Stimulated activated CD8-positive, alpha-beta memory T cell treated with anti-CD3 and anti-CD28 coated beads, Interleukin-4, amount 100 ng/mL, for 4 hours (primary cell): ENCODE measurements at places on chromosomes 7 and 10.
A peak's percentile ranks its signal among the peaks of the same experiment; 100 is the strongest.

- DNase-seq = no peak
These were observed 52.3 kb upstream of the MYL10 start for GRCh38 chr7:101681170-101682007.

GRCh38 chr7:150778014-150778737 is 22.0 kb downstream of the TMEM176B start:
- no peak for DNase-seq

DNA sequence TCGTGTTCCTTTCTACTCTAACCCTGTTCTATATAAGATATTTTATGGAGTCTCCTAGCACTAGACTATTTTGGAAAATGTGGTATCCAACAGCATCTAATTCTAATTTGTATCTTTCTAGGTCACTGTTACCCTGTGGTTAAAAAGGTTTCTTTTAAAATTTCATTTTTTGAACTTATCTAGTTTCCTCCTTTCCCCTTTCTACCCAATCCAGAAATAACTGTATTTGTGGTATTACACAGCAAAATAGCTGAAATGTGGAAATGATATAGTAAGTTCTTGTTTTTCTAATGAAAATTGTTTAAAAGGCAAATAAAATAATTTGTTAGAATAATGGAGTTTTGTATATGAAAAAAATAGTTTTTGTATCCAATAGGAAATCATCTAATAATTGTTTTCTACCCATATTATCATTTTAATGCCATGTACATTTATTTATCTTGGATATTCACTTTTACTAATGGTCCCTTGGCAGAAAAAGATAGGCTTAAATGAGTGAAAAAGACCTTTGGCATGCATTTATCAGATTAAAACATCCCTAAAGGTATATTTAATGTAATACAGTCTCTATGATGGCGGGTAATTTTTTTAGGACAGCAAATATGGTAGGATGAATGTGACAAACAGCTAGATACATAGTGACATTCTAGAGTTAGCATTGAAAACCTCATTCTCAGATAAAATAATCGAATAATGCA is 175.5 kb upstream of the PLXDC2 start:
- DNase-seq = no peak

GRCh38 chr10:22250897-22251660 is 33.3 kb upstream of the EBLN1 start:
- no peak for DNase-seq

DNA sequence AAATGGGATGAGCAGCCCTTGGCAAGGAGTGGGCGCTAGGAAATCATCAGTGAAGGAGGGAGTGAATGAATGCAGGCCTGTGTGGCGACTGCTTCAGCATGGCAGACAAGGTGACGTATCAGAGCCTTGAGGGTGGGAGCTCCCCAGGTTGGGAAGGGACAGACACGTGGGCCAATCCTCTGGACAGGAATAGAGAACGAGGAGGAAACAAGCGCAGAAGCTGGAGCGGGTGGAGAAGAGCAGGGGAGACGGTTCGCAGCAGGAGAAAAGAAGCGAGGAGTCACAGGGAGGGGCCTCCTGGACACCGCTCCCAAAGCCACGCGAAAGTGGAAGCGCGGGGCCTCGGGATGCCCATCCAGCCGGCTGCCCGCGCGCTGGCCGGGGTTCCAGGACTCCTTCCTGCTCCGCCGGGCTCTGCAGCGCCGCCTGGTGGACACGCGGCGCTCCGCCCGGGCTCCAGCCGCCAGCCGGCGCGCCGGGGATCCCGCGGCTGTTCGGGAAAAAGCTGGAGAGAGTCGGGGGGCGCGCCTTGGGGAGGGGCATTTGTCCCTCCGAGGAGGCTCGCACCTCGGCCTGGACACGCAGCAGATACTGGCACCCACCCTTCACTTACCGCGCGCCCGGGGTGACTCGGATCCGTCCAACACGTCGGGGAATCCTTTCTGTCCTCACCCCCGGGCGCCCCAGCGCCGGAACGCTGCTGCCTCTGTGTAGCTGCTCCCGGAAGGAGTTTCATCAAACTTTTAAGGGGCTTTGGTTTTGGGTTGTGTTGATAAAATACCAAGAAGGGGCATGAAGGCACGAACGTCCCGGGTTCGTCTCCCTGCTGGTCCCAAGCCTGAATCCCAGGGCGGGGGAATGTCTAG is 6.3 kb downstream of the ZNF503 start:
- no peak for DNase-seq

DNA sequence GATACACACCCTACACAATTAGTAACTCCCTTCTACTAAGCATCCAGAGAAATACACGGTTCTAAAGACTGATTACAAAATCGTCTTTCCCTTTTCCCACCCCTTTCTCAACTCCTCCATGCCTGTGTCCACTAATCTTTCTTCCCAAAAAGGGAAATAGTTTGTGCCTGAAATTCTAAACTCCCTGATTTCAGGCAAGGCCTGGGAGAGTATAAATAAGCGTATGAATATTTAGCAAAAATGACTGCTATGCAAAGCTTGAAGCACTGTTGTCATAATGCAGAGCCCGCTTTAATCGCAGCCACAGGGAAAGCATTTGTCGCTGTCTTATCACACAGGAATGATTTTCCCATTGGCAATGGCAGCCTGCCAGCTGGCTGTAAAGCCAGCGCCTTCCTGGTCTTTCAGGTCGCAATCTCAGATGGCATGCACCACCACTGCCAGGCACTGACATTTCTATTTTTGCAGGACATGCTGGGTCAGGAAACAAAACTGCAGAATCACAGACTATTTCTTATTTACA is 142.9 kb upstream of the PCGF5 start:
- DNase-seq = no peak

GRCh38 chr7:133484086-133484485 is 231.2 kb downstream of the EXOC4 start:
- peak; percentile 7 for DNase-seq

DNA sequence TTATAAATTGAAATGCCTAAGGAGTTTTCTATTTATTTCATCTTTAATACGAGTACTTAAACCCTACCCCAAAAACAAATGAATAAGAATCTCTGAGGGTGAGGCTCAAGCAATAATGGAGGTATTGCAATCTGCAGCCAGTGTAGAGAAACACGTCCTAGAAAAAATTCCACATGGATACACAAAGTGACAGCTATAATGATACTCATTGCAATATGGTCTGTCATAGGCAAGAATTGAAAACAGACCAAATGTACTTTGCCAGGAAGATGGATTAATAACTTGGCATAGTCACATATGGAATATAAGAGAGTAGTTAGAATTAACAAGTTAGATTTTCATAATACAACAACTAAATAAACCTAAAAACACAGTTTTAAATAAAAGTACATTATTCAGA is 440.1 kb upstream of the STEAP1 start:
- no peak for DNase-seq

DNA sequence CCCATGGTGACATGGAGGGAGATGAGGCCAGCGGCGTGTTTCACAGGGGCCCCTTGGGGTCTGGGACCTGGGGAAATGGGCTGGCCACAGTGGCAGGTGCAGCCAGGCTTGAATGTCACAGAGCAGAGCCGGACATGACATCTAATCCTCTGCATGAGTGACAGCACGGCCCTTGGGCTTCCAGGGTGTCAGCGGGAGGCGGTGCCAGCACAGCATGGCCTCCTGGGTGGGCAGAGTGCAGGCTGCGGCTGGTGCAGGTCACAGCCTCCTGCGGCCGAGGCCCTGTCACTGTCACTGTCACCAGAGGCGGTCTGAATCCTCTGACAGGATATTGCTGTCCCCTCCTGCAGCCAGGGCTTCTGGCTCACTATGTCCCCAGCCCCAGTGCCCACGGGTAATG is 18.2 kb downstream of the BHLHA15 start:
- no peak for DNase-seq

GRCh38 chr7:151568956-151569940 is 49.6 kb upstream of the RHEB start:
- DNase-seq = no peak

GRCh38 chr10:62057850-62058249 is 156.4 kb downstream of the ARID5B start:
- no peak for DNase-seq

DNA sequence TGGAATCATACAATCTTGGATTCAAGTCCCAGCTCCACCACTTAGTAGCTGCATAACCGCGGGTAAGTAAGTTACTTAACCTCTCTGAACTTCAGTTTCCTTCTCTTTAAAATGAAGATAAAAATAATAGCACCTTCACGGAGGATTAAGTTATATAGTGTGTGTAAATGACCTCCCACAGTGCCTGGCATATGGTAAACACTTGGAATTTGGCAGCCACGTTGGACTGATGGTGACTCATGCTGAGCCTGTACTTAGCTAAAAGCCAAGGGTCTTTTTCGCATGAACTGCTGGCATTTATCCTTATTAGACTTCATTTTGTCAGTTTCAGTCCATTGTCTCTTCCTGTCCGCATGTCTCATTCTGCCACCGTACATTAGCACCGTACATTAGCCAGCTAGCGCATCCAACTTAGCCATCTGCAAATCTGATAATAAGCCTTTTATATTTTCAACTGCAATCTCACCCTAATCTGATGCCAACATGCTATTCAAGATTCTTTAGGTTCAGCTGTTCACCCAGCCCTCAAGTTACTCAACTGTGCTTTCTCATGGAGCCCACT is 11.2 kb downstream of the SLC13A4 start:
- no peak for DNase-seq

GRCh38 chr7:93044147-93044810 is 73.5 kb downstream of the SAMD9 start:
- DNase-seq = no peak

DNA sequence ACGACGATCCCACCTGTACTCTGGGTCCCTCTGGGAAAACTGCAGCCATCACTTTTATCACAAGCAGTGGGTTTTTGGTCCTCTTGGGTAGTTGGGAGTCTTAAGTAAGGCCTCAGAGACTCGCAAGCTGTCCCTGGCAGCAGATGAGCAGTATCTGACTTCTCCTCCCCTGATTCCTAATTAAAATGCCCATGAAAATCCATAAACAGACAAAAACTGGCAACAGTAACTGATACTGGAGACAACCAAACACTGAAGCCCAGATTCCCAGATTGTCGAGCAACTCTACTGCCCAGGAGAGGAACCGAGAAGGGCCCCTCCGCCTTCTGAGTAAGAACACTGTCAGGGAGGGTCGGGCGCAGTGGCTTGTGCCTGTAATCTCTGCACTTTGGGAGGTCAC is 333.8 kb downstream of the CALN1 start:
- DNase-seq = no peak

DNA sequence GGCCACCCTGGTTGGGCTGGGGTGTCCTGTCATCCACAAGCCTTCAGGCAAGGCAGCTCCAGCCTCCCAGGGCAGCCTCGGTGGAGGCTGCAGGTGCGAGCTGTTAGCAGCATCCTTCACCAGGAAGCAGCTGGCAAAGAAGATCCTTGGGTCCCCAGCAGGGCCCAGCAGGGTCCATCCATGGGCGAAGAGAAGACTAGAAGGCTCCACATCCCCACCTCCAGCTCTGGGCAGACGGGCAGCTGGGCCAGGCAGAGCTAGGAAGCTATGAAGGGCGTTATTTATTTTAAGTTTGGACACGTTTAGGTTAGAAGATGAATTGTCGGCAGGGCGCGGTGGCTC is 348.5 kb downstream of the TCERG1L start:
- no peak for DNase-seq

DNA sequence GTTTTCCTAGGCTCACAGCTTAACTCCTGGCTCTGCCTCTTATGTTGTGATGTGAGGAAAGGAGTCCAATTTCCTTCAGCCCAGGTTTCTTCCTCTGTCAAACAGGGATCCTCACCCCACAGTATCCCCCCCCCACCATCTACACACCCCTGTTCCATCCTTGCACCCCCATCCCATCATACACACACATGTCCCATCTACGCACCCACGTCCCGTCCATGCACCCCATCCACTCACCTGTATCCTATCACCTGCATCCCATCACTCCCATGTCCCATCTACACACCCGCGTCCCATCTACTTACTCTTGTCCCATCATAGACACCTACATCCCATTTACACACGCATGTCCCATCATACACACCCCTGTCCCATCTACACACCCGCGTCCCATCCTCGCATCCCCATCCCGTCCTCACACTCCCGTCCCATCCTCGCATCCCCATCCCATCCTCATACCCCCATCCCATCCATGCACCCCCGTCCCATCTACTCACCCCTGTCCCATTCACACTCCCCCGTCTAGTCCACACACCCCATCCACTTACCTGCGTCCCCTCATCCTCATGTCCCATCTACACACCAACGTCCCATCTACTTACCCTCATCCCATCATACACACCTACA is 117.3 kb downstream of the TRRAP start:
- no peak for DNase-seq

DNA sequence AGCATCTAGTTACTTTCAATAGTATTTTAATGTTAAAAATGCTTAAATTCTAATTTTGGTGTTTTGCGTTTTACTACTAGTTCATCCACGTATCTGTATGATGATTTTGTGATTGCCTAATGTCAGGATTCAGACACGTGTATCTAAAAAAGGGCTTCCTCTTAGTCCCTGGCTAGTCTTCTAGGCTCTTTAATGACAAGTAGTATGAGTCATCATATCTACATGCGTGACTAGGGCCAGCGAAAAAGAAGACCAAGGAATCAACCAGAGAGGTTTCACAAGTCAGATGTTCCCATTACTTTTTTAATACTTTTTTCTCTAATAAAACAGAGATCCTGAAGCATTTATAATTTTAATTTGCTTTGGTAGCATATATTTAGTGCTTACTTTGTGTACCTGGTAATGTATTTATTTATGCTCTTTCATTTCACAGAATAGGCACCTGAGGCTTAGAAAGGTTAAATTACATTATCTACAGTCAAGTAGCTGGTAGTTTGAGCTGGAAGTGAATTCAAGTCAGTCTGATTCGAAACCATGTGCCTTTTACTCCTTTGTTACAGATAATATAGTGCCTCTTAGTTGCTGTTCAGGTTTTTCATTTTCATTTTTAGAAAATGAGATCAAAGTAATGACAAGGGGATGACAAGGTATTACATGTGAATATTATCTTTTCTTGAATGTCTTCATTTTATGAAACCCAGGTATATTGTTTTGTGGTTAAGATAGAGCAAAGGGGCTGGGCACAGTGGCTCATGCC is 140.3 kb downstream of the FOXP2 start:
- DNase-seq = no peak

DNA sequence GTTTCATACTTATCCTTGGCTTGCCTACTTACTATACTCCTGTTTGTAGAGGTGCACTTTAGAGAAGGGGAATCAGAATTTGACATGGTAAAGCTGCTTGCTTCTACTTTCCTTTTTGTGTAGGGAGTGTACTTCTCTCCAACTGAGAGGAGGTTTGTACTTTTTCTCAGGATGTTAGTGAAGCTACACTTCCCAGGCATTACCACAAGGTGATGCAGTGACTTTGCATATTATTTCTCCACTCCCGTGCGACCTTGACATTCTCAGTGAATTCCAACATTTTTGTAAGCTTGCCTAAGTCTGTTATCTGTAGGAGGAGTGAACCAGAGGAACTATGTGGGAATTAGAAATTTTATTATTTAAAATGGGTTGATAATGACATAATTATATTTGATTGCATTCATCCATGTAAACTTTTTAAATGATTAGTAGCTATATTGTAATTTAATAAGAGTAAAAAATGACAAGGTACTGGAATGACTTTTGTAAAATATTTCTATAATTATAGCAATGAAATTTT is 5.2 kb downstream of the TAX1BP1 start:
- no peak for DNase-seq
